H1 (cell line): ENCODE measurements at places on chromosomes 2 and 18. TPM values are rescaled to one million over a fixed set of nuclear protein-coding genes. Genes with fewer than 3 reads are reported as not detected.

The MRPS9 gene
- 71.0 and 72.3 TPM in 2 replicates for total RNA-seq

GRCh38 chr2:191866195-191866594 is 19.3 kb upstream of the CAVIN2 start:
- no peak overlapping the region for H3K27ac ChIP-seq
- no peak overlapping the region for H3K4me3 ChIP-seq
- H3K4me1 ChIP-seq = peaks cover 4% of the 10 kb centered on the region
- no peaks in the 10 kb centered on the region for H3K27me3 ChIP-seq
- DNase-seq = no peak

- no peak overlapping the region for H3K27ac ChIP-seq
- no peak overlapping the region for H3K4me3 ChIP-seq
- no peaks in the 10 kb centered on the region for H3K27me3 ChIP-seq
- no peak for DNase-seq
- H3K36me3 ChIP-seq = no peaks in the 10 kb centered on the region
- peaks cover 2% of the 10 kb centered on the region; the same call in 1 of the 2 replicates for H3K4me1 ChIP-seq
Observed at GRCh38 chr18:23811176-23811575, 121.9 kb downstream of the LAMA3 start.

The VWC2L gene
- not detected in 2 replicates for total RNA-seq

The TMEM163 gene
- 2.8 and 2.9 TPM in 2 replicates for total RNA-seq

The HOXD10 gene
- not detected in 2 replicates for total RNA-seq

The CMPK2 gene
- total RNA-seq = 0.28 and 0.31 TPM in 2 replicates

- H3K36me3 ChIP-seq = no peaks in the 10 kb centered on the region
- H3K4me1 ChIP-seq = peaks cover 11% of the 10 kb centered on the region
- H3K27ac ChIP-seq = peak within 1 kb of the TSS; percentile 73; the same call in 1 of the 2 replicates
- DNase-seq = peak; percentile 84
- H3K4me3 ChIP-seq = peak within 1 kb of the TSS; percentile 85
- H3K27me3 ChIP-seq = no peaks in the 10 kb centered on the region
Observed at GRCh38 chr2:164620873-164621763, at the start of gene GRB14. Gene GRB14, minus strand, starts transcription at chr2:164621482. Its CDS starts 173 bp downstream, at chr2:164621309.

The AGFG1 gene
- total RNA-seq = 102 and 108 TPM in 2 replicates
